ENCODE measurements at places on chromosomes 3 and 15.

GRCh38 chr3:64575211-64575844 is 112.5 kb downstream of the ADAMTS9 start:
- DNase-seq = no peak

DNA sequence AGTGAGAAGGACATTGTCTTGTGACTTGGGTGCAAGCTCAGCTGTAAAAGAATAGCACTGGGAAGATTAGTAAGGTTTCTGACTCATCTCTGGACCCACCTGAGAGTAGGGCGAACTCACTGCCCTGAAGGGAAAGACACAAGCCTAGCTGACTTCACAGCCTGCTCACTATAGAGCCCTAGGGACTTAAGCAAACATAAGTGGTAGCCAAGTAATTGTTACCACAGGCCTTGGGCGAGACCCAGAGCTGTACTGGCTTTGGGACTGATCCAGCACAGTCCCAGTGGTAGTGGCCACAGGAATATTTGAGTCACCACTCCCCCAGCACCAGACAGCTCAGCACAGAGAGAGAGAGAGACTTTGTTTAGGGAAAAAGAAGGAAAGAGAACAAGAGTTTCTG is 429.9 kb downstream of the TBL1XR1 start:
- DNase-seq = no peak

DNA sequence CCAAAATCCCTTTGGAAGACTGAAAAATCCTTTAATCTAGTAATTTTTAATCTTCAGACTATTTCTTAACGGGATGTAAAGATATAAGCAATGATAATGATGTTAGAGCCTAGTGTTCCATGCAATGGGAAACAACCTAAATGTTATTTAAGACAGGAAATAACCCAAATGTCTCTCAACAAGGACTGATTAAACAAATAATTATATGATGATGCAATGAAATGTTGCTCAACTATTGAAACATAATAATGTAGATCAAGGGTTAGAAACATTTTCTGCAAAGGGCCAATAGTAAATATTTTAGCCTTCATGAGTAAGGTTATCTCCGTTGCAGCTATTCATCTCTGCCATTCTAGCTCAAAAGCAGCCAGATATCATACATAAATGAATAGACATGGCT is 275.4 kb downstream of the NEK10 start:
- DNase-seq = no peak

- DNase-seq = no peak
These were observed 46.1 kb downstream of the CACNA2D3 start for GRCh38 chr3:54168451-54168850.

GRCh38 chr15:88810446-88810845 is 7.2 kb downstream of the ACAN start:
- no peak for DNase-seq

DNA sequence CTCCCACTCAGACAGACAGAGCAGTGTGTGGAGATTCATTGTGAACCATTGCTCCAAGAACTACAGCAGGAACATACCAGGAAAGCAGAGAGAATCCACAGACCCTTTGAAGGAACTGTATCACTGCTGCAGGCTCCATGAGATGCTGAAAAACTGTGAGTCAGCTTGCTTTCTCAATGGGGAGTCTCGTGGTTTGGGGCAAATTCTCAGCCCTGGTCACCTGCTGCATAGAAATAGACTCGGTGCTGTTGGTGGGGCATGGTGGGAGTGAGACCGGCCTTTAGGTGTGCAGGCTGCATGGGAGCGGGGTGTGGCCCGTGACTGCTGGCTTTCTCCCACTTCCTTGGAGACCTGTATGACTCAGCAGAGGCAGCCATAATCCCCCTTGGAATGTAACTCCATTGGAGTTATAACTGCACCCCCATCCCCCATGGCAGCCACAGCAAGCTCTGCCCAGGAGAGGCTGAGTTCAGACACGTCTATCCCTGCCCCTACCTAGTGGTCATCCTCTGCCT is 35.6 kb downstream of the ALCAM start:
- no peak for DNase-seq

DNA sequence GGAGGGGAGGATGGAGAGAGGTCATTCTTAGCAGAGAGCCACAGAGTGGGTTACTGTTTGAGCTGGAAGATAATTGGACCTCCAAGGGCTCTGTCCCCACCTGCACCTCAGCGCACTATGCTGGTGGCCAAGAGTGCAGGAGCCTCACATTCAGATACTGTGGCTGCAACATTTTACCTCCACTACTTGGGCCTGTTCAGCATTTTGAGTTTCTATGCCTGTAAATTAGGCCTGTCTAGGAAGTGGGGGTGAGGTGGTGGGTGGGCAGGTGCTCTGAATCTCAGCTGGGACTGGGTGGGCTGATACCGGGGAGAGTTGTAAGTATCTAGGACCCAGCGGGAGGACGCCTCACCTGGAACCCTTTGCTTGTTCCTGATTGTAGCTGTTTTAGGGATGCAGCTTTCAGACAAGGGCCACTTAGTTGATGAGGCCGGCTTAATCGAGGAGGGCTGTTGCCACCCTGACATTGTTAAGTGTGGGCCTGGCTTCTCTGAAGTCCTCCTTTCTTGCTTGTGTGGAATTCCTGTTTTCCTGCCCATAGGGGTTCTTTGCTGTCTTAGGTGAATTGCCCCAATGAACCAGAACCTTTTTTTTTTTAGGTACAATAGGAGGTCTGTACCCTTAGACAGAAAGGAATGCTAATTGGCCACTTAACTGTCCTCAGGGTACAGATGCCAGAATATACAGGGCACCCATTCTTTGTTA is 83.8 kb downstream of the SMAD3 start:
- DNase-seq = no peak

DNA sequence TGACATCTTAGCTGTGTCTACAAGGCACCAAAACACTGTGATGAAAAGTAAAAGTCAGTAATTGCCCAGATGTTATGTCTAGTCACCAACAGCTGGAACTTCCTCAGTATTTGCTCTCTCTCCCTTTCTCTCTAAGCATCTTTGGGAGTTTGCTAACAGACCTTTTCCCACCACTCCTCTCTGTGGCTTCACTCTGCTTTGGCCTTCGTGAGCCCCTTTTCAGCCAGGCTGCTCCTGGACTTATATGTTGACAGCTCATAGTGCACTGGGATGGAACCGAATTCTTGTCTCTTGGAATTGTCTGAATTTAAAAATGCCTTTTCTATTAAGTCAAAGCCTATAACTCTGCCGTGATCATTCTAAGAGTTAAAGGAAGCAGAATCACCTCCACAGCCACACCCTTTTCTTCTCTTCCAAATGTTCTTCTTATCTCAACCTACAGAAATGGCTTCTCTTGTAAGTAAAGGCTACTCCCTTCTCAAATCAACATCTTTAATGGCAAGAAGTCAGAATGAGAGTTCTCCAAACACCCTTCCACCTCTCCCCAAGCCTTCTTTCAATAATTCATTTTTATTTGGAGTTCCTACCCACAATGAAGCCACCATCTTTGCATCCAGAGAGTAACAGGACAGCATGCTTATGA is 17.2 kb upstream of the FOXP1 start:
- DNase-seq = no peak

DNA sequence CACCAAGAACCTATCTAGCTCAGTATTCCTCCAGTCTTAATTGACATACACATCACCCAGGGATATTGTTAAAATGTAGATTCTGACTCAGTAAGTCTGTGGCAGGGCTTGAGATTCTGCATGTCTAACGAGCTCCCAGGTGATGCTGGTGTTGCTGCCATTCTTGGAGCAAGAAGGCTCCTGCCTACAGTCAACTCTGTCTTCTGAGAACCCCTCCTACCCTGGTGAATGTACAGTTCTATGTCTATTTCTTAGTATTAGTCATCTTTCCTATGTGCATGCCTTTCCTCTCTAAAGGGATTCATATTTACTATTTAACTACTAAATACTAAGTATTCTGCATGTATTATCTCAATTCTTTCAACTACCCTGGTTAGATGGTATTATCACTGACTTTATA is 268.7 kb downstream of the EDEM1 start:
- DNase-seq = no peak

- no peak for DNase-seq
These were observed 19.1 kb upstream of the B3GNT5 start for GRCh38 chr3:183233966-183234365.

GRCh38 chr3:161990036-161990435 is 493.4 kb downstream of the OTOL1 start:
- DNase-seq = no peak

DNA sequence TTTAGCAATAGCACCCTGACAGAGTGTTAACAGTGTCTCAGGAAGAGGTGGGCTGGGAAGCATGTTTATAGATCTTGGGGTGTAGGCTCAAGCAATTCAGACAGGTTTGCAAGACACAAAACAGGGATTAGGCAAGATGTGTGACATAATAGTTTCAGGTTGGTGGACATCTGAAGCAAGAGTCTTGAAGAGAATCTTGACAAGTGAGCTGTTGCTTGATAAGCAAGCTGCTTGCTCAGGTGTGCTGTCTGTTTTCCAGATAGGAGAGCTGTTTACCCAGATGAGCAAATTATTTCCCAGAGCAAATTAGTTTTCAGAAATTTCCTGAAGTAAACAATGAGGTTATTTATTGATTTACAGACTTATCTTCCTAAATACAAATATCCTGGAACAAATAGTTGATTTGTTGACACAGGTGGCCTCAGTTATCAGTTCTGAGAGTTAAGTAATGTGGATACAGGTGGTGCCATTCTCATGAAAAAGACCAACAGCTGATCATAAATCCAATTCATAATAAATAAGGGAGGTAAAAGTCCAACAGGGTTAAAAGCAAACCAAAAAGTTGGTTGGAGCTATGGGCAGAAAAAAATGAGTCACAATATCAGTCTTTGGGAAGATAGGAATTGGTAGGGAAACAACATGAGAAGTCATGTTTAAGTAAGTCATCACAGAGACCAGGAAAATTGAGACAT is 437.3 kb downstream of the TBL1XR1 start:
- no peak for DNase-seq

GRCh38 chr3:159322322-159322939 is 520.6 kb downstream of the MFSD1 start:
- no peak for DNase-seq

- DNase-seq = no peak
These were observed 9.6 kb downstream of the CHRNA5 start for GRCh38 chr15:78574944-78575343.

Measured in hematopoietic multipotent progenitor cell treated with erythropoietin and hydrocortisone succinate and interleukin-3 and kit ligand, for 15 days (in vitro differentiated cells).